ENCODE measurements at places on chromosomes 5 and 9.

GRCh38 chr5:67301285-67301903 lies 104.8 kb upstream of the CD180 start:
- no peak for DNase-seq

DNA sequence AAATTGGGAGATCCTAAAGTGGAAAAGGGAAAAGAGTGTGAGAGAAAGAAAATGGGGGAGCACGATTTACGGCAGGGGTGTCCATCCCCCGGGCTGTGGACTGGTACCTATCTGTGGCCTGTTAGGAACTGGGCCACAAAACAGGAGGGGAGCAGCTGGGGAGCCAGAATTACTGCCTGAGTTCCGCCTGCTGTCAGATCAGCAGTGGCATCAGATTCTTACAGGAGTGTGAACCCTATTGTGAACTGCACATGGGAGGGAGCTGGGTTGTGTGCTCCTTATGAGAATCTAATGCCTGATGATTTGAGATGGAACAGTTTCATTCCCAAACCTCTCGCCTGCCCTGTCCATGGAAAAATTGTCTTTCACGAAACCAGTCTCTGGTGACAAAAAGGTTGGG lies 108.3 kb upstream of the ADAMTSL1 start:
- DNase-seq: no peak

DNA sequence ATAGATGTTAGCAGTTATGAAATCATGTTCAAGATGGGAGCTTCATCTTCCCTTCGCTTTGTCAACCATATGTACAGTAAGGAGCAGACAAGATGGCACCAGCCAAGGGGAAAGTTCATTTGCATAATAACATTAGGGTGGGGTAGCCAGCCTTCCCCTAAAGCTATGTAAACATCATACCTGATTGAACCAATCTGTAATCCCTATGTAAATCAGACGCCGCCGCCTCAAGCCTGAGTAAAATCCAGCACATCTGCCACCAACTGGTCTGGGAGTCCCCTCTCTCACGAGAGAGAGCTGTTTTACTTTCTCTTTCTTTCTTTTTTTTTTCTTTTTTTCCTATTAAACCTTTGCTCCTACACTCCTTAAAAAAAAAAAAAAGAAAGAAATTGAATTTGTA lies 30.8 kb upstream of the REEP2 start:
- no peak for DNase-seq

GRCh38 chr9:97703437-97704344 lies 6.6 kb upstream of the XPA start:
- no peak for DNase-seq

- no peak for DNase-seq
Measured at GRCh38 chr9:77010527-77010926, 8.9 kb upstream of the FOXB2 start.

DNA sequence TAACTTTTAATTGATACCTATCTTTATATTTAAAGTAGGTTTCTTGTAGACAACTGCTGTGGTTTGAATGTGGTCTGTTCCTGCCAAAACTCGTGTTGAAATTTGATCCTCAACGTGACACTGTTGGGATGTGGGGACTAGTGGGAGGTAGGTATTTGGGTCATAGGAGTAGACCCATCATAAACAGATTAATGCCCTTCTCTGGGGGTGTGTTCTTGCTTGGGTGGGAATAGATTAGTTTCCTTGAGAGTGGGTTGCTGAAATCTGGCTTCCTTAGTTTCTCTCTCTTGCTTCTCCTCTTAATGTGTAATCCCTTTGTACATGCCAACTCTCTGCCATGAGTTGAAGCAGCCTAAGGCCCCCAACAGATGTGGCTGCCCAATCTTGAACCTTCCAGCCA lies 34.6 kb upstream of the IPPK start:
- no peak for DNase-seq

- no peak for DNase-seq
Measured at GRCh38 chr5:156683509-156683908, 166.6 kb upstream of the PPP1R2B start.

DNA sequence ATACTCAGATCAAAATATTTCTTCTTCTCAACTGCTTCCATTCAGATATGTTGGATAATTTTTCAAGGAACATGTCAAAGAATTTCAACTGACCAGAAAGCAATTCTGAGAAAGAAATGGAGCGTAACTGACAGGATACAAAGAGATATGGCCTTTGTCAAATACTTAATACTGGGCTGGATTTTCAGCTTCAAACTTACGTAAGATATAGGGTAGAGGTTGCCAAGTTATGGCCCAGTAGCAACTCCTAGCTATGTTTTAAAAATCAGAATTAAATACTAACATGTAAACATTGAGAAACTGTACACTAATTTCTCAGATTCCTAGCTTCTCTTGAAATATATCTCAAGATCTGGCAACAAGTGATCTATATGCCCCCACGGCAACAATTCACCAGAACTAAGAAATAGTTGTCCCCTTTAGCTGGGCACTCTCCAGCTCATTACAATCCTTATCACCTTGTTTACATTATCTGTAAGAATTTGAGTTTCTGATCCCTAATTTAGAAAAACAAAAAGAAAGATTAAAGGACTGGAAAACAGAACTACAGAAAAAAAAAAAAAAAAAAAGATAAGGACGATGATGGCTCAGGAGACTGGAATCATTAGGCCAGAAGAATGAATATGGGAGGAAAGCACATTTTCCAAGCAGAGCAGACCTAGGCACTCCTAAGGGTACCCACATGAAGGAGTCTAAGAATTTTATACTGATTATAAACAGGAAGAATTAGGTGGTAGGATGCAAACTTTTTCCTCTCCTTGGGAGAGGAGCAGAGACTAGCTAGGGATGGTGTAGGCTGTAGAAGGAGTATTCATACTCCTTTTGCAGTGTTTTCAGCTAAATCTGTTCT lies 23.0 kb downstream of the INIP start:
- DNase-seq: no peak

- no peak for DNase-seq
Measured at GRCh38 chr5:155746367-155747038, 580.5 kb upstream of the SGCD start.

DNA sequence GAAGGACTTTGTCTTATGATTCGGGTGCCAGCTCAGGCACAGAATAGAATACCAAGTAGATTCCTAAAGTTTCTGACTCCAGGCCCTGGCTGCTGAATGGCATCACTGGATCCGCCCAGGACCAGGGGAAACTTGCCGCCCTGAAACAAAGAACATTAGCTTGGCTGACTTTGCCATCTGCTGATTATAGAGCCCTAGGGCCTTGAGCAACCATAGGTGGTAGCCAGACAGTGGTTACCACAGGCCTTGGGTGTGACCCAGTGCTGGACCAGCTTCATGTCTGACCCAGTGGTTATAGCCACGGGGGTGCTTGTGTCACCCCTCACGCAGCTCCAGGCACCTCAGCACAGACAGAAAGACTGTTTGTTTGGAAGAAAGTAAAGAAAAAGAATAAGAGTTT lies 62.7 kb downstream of the SSBP2 start:
- no peak for DNase-seq

DNA sequence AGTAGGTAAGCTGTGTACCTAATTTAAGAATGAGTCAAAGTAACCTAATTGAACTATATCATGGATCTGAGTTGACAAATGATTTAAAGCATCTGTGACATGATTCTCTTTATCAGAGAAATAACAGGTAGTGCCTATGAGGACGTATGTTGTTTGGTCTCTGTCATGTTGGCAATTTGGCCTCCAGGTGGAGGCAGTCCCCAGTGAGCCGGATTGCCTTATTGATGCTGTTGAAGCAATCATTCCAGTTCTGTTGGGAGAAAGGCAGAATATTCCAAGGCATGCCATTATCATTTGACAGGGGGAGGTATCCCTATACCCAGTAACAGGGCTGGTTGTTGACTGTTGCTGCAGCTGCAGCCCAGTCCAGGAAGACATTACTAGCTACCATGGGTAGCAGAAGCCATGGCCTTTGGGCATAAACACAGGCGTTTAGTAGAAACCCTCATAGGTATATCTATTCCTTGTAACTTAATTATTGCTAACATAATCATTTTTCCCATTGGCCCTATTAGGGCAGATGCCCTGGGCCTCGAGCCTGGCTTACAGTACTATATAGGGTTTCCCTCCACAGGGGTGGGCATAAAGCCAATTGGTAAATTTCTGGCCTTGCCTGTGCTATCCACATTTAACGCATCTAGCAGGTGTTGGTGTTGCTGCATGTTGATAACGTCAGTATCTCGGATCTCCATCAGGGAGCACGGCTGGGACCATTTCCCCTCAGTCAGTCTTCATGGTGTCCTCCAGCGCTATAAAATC lies 12.2 kb upstream of the SLC22A4 start:
- DNase-seq: no peak

- DNase-seq: no peak
Measured at GRCh38 chr5:17249029-17249634, 31.7 kb downstream of the BASP1 start.

DNA sequence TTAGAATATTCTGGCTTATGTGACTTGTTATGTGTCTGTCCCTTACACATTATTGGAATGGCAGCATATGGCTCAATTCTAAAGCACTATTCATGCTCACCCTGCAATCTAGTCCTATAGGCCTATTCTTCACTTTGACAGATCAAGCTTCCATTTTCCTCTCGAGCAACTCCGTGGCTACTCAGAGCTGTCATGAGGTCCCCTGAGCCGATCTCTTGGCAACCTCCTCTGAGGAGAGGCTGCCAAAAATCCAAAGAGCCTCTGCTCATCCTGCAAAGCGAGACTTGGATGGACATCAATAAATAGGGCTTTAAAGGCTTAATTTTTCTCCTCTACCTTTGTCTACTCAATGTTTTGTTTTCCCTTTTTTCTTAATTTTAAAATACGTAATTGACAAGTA lies 163.8 kb downstream of the GABRB2 start:
- DNase-seq: no peak

GRCh38 chr9:21677834-21678233 lies 124.6 kb upstream of the MTAP start:
- DNase-seq: no peak

DNA sequence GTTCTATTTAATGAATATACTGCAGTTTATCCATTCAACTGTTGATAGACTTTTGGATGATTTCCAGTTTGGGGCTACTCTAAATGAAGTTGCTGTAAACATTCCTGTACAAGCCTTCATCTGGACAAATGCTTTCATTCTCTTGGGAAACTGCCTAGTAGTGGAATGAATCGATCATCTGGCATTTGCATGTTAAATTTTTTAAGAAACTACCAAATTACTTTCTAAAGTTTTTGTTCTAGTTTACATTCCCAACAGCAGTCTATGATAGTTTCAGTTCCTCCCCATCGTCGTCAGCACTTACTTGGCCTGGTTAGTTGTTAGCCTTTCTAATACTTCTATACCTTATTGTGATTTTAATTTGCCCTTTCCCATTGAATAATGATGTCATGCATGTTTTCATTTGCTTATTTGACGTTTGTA lies 306.3 kb downstream of the FER start:
- DNase-seq: no peak

DNA sequence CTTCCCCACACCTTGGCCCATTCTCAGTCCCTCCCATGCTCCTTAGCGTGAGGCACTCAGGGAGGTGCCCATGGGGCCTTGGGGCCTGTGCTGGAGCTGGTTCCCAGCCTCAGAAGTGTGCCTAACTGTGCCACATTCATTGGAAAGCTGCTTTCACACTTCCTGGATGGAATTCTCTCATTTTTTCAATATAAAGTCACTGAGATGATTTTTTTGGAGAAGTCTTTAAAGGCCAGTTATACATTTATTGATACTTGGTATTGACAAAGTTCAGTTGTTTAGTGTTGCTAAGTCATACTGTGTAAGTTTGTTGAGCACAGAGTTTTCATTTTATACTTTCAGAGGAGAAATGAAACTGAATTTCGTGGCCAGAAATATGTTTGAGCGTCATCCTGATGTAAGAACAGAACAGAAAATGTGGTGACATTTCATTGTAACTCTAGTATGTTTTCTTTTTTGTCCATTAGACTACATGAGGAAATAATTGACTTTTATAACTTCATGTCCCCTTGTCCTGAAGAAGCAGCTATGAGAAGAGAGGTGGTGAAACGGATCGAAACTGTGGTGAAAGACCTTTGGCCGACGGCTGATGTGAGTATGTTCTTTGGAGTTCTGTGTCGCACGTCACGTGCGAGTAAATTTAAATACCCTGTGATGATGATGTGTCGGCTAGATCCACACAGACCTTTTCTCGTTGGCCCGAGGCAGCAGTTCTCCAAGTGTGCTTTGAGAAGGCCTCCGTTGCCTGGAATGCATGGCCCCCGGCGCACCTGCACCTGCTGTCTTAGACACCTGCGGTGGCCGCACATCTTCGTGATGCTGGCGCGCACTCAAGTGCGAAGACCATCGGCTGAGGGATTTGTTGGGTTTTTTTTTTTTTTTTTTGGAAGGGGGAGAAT lies 24.1 kb downstream of the TENT4A start:
- DNase-seq: no peak

GRCh38 chr9:68683433-68683832 lies 21.6 kb upstream of the PIP5K1B start:
- DNase-seq: no peak

GRCh38 chr5:139660105-139660922 lies 12.2 kb downstream of the CXXC5 start:
- no peak for DNase-seq

- no peak for DNase-seq
Measured at GRCh38 chr9:6675268-6675667, 29.7 kb upstream of the GLDC start.

DNA sequence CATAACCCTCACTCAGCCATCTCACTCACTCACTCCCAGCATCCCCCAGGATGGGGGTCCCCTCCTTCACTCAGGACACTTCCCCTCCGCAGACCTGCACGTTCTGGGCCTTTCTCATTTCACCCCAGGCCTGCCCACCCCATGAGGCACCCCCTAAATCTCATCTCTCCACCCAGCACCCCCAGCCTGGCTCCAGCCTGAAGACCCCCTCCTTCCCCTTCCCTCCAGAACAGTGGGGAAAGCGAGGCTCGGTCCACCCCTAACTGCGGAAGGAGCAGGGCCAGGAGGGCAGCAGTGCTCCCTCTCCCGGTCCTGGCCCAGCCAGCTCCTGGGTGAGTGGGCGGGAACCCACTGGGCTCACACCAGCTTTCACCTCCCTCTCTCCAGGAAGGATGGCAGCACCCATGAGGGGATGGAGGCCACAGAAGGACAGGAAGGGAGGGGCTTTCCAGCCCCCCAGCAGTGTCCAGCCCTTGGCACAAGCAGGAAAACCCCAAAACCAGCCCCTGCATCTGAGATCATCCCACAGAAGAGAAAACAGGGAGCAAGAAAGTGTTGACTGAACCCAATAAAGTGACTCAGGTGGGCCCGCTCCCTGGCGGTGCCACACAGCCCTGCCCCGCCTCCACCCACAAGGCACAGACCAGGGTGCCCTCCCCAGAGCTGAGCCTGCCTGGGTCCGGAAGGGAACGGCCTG lies 55.0 kb downstream of the LRSAM1 start:
- no peak for DNase-seq

GRCh38 chr5:138440159-138441073 lies 1.6 kb downstream of the REEP2 start:
- no peak for DNase-seq

- DNase-seq: peak; percentile 54
Measured at GRCh38 chr5:159456722-159457465, 126.6 kb upstream of the IL12B start.

Measured in stimulated activated CD4-positive, alpha-beta T cell treated with anti-CD3 and anti-CD28 coated beads, Interleukin-12 subunit alpha, Interleukin-12 subunit beta, amount 100 ng/mL, for 24 hours (primary cell).